ENCODE measurements at places on chromosomes 4 and X. TPM values are rescaled to one million over a fixed set of nuclear protein-coding genes. Genes with fewer than 3 reads are reported as not detected.

DNA sequence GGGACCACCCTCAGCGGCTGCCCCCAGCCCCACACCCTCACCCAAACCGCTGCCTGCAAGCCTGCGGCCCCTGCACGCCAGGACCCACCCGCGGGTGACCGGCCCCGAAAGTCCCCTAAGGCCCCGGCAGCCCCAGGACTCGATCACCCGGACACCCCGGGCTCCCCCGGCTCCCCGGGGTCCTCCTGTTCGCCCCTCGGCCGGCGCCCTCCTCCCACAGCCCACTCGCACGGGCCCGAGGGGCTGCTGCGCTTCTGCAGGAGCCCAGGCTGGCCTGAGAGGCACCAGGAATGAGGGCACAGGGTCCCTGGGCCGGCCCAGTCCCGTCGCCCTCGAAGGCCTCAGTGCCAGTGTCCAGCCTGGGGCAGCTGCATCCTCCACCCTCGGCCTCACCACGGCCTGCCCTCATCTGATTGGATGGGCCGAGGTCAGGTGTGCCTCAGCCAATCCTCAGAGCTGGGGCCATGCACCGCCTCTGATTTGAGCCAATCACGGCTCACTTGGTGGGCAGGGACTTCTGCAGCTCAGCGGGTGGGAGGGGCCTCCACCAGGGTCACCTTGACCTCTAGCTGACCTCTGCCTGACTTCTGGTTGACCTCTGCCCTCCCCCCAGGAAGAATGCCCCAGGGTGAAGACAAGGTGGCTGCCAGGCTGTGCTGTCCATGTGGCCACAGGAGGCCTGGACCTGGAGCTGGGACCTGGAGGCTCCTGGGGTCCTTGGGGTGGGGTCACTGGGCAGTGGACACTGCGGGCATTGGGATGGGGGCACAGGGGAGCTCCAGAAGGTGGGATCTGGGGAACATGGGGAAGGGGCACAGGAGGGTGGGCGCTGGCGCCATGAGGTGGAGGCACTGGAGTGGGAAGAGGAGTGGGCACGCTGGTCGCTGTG is 97.6 kb upstream of the NKX1-1 start:
- DNase-seq = no peak

The EFNB1 gene
- 21.3 TPM for total RNA-seq

The WDR1 gene
- 127 TPM for total RNA-seq

DNA sequence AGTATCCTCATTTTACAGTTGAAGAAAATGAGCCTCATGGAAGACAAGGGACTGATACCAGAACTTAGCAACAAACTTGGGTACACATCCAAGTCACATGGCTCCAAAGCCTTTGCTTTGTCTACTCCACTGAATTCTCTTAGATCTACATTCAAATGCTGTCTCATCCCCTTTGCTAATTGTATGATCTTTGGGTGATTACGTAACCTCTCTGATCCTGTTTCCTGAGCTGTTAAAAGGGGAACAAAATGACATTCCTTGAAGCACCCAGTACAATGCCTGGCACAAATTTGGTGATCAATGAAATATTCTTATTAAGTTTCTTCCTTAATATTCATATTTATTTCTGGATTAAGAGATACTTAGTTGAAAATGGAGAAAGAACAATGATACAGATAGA is 5.9 kb upstream of the HPGD start:
- DNase-seq = no peak

- DNase-seq = no peak
These were observed 2.8 kb upstream of the RUFY3 start for GRCh38 chr4:70718811-70719604.

DNA sequence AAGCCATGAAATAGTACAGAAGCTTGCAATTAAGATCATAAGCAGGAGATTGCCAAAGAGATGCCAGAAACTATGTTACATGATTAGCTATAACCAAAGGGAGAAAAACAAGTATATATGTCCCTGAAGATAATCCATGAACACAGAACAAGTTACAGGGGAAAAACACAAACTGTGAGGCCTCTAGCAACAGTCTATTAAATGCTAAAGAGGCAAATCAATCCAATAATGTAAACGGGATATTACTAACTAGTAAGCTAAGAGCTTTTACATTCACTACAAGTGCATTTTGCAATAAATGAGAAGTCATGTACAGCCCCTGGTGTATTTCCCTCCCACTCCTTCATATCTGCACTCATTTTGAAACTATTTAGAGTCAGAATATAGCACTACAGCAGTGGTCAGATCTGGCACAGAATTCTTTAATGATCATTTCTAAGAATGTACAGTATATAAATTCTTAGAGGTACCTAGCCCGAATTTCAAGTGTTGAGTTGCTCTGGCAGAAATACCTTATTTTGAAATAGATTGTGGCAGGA is 449.8 kb upstream of the SMIM31 start:
- no peak for DNase-seq

Data from spinal cord (tissue), 10 donors.